ENCODE measurements at places on chromosomes 2 and 18.

DNA sequence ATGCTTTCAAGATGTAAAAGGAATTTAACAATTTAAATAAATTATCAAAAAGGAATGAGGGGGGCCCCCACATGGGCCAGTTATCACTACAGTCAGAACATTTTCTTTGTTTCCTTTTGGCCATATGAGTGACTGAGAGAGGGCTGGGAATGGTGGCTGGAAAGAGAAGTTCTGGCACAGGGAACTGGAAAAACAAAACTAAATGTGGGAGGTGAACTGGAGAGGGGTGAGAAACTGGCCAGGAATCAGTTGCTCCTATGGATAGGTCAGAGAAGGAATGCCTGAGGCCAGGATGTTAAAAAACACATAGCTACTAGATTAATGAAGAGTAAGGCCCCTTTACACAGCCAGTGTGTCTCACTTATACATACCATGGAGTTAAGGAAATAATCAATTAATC lies 121.0 kb downstream of the RBMS1 start:
- peak; percentile 55 for DNase-seq

GRCh38 chr2:137251045-137251444 lies 485.7 kb downstream of the THSD7B start:
- no peak for DNase-seq

- no peak for DNase-seq
Observed at GRCh38 chr2:217766356-217766755, 236.4 kb downstream of the TNS1 start.

- DNase-seq = no peak
Observed at GRCh38 chr18:3016585-3017297, 3.8 kb upstream of the LPIN2 start.

DNA sequence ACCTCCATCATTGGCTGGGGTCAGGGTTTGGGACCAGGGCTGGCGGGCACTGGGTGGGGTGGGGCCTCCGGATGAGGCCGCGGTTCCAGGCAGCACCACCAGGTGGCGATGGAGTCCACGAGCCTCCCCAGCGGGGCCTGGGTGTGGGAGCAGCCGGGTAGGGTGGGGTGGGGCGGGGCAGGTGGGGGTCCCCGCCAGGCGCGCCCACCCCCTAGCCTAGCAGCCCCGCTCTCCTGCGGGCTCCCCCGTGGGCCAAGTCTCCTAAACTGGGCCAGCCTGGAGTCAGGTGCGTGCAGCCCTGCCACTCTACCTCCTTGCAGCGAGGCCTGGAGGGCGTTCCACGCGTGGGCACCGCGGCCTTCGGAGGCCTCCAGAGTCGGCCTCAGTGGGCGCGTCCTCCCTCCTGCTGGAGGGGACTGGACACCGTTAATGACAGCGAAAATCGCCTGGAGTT lies 187.5 kb downstream of the TWIST2 start:
- DNase-seq = peak; percentile 33

GRCh38 chr2:87996570-87996969 lies 19.8 kb downstream of the RNU2-63P start:
- DNase-seq = no peak

DNA sequence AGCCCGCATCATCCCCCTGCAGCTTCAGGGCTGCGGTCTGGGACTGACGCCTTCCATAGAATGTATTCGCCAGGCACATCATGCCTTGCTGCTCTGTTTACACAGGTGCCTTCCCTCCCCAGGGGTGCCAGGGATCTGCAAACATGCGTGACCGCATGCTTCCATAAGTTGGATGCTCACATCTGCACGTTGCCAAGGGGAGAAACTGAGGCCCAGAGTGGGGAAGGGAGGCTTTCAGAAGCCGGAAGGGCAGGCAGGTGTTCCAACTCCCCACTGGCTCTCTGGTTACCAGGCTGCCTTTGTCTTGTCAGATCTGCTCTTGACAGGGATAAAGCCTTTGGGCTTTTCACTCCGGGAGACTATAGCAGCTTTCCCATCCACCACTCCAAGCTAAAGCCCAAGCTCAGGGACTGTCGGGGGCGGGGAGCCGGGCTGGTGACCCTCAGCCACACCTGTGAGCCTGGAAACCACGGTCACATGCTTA lies 125.8 kb upstream of the TNP1 start:
- DNase-seq = no peak

- DNase-seq = no peak
Observed at GRCh38 chr18:60568220-60568619, 195.6 kb upstream of the MC4R start.

DNA sequence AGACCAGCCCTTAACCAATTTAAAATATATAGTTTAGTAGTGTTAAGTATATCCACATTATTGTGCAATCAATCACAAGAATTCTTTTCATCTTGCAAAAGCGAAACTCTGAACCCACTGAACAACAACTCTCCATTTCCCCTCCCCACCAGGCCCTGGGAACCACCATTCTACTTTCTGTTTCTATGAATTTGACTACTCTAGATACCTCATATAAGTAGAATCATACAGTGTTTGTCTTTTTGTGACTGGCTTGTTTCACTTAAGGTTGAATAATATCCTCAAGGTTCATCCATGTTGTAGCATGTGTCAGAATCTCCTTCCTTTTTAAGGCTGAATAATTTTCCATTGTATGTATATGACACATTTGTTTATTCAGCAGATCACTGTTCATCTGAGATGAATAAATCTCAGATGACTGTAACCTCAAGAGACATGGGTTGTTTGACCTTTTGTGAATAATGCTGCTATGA lies 8.1 kb upstream of the SOS1 start:
- no peak for DNase-seq

GRCh38 chr2:46861916-46862315 lies 53.7 kb downstream of the MCFD2 start:
- no peak for DNase-seq

DNA sequence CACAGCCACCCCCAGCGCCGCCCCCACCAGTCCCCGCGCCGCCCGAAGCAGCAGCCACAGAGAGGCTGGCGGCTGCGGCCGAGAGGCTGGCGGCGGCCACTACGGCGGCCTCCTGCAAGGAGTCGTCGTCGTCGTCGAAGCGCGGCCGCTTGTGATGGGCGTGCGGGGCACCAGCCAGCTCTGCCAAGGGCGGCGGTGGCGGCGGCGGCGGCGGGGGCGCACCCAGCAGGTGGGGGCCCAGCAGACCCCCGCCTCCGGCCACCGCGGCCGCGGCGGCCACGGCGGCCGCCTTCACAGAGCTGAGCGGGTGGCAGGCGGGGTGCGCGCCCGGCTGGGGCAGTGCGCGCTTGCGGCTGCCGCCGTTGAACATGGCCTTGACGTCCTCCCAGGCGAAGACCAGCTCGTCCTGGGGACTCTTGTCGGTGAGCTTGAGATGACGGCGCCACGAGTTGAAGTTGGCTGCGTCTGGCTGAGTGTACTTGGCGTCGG lies 3.3 kb downstream of the SKOR2 start:
- no peak for DNase-seq

- no peak for DNase-seq
Observed at GRCh38 chr2:145524836-145525235, 1004.9 kb upstream of the ZEB2 start.

- DNase-seq = peak; percentile 82
Observed at GRCh38 chr2:226760412-226761194, 39.0 kb downstream of the IRS1 start.

DNA sequence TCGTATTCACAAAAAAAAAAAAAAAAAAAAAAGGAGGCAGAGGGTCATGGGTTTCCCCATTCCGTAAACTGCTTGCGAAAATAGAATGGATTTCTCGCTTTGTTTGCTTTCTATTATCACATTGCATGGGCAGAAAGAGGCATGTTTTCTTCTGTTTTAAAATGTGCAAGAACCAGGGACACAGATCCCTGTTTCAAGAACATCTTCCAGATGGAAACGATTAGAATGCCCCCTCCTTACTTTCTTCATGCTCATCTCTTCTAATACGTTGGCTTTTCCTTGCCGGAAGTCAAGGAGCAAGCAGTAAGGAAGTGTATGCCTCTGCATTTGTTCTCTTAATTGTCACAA lies 51.0 kb upstream of the ZNF516 start:
- no peak for DNase-seq

DNA sequence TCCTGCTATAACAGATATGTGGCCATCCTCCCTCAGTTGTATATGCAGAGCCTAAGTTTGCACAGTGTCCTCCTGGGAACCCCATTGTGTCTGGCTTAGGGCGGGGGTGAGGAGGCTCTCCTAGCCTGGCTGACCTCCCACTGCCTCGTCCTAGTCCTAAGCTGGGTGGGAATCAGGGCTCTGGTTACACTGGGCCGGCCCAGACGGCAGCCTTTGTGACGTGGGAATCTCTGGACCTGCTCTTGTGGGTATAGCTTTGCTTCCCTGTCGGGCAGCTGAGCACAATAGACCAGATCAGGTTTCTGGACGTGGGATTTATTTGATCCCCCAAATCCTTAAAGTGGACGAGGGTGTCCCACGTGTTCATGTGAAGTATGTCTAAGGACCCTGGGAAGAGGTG lies 2.9 kb downstream of the ACKR3 start:
- no peak for DNase-seq

All from MG63 (cell line).